GOT3 (cell line): ENCODE measurements at places on chromosomes 6 and 20.

DNA sequence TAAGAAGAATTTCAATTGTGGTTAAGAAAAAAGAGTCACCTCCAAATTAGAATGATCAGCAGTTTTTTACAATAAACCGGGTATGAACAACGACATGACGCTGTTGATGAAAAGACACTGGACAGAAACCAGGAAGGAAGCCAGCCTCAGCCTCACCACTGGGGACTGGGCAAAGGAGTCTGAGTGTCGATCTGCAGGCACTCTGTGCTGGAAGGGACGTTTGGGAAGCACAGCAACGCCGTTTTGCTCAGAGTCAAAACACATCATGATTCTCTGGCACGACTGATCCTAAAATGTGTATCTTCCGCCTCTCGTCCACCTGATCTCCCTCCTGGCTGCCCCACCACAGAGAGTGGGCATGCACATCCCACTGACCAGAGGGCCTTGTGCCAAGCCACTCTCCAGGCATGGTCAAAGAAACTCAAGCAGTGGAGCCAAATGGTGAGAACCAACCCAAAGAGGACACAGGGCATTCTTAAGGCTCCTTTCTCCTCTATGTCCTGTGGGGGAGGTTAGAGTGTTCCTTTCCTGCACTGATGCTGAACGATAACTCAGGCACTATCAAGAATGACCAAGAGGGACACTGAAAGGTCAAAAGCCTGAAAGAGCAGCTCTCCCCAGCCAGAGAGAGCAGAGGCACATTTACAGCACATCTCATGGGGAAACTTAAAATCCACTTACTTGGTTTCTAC lies 68.8 kb downstream of the AGPAT4 start:
- DNase-seq: no peak

DNA sequence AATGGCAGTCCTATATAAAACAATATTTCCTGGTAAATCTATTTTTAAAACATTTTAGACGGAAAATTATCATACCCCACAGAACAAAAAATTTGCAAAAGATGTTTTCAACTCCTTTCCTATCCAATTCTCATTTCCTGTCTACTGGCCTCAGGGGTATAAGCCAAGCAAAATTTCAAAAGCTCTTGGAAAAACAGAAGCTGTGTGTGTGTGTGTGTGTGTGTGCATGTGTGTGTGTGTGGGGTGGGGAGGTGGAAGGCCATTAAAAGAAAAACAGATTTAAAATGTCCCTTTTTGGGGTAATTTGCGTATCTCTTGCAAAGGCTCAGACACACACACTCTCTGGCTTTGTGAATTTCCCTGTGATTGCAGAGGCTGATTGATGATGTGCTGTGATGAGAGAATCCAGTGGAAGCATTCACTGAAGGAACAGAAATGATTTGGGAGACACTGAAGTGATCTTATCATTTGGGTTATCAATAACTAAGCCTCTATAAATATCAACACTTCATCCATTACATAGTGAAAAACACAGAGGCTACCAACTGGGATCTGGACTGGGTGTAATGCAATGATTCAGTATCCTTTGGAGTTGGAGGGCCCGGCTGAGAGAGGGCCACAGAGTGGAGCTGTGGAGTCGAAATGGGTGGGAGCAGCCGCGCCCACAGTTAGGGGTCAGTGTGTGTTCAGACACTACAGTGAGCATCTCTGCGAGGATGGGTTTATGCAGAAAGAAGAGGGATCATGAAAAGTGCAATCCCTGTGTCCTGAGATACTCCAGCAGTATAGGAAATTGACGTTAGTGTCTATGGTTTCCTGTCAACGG lies 106.8 kb upstream of the PREP start:
- DNase-seq: no peak

GRCh38 chr6:5130135-5130866 lies 45.2 kb downstream of the PPP1R3G start:
- no peak for DNase-seq

DNA sequence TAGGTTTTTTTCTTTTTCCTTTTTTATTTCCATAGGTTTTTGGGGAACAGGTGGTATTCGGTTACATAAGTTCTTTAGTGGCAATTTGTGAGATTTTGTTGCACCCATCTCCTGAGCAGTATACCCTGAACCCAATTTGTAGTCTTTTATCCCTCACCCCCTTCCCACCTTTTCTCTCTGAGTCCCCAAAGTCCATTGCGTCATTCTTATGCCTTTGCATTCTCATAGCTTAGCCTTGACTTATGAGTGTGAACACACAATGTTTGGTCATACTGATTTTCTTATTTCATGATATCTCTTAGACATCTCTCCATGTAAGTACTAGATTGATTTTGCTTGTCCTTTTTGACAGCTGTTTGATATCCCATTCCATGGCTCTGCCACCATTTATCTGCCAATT lies 27.2 kb downstream of the TGM3 start:
- DNase-seq: no peak

GRCh38 chr20:651713-652614 lies 1.0 kb downstream of the SRXN1 start:
- DNase-seq: no peak

- no peak for DNase-seq
These were observed 73.9 kb downstream of the F13A1 start for GRCh38 chr6:6246544-6246943.
